Neural crest cell (in vitro differentiated cells): ENCODE measurements at places on chromosomes 16 and 17.

DNA sequence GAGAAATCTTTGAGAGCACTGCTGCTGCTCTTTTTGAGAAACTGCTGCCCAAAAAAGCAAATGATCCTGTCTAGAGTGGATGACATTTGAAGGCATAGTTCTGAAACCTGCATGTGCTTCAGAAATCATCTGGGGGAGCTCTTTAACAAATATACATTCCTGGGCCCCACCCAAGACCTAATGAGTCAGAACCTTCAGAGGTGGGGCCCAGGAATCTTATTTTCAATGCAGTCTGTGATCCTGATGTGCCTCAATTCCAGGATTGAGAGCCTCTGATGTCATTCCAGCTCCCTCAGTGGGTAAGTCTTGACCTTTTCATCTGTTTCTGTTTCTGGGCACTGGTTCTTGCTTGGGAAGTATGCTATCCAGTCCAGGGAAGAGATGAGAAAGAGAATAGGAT, 42.3 kb downstream of the HNF1B start:
- no peak for DNase-seq

DNA sequence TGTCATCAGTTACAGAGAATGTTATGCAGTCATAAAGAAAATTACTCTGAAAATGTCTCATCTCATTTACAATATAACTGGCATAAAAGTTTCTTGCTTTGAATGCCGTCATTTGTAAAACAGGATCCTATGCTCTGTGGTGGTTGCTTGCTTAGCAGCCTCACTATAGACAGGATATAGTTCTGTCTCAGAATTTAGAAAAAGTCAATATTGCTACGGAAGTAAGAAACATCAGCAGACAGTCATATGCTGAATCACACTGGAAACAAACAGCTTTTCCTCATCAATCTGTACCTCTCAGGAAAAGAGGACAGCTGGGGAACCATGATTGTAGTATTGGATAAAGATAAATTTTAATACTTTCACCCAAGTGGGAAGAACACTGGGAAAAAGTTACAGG, 105.5 kb downstream of the MYO1D start:
- no peak for DNase-seq

DNA sequence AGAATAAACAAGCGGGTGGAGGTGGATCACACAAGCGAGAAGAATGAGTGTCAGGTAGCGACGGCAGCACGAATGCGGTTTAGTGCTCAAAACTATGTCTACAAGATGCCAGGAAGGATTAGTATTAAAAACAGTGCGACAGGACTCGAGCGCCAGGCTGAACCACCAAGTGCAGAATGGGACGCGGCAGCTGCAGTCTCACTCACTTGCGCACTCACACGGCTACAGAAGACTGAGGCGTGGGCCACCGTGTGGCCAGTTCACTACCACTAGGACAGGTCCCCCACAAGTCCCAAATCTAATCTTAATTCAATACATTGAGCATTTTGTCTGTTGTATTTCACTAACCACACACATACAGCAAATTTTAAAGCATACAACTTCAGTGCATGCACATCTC, 35.7 kb upstream of the TRAP1 start:
- no peak for DNase-seq

- DNase-seq, result no peak
Measured at GRCh38 chr16:947255-947921, 23.4 kb downstream of the LMF1 start.

DNA sequence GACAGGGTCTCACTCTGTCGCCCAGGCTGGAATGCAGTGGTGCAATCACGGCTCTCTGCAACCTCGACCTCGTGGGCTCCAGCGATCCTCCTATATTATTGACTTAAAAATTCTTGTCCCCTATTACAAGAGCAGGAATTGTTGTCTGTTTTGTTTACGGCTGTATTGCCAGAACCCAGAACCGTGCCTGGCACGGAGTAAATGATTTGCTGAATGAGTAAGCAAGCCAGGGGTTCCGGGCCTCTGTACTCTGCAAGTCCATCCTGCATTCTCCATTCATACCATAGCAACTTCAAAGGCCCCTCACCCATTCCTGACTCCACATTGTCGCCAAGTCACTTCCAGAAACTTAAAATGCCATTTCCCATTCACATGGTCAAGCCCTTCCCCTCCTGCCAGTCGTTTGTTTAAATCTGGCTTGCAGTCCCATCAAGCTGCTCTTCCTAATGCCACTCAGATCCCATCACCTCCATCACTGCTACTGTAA, 6.9 kb downstream of the ADCY9 start:
- DNase-seq, result no peak

- no peak for DNase-seq
Measured at GRCh38 chr17:10415161-10415560, 6.6 kb downstream of the MYH8 start.

- DNase-seq, result no peak
Measured at GRCh38 chr17:29125651-29126050, 54.5 kb downstream of the MYO18A start.

GRCh38 chr17:80599546-80600305, 55.1 kb downstream of the RPTOR start:
- DNase-seq, result no peak

- peak; percentile 84 for DNase-seq
Measured at GRCh38 chr17:45131616-45132319, 547 bp downstream of the PLCD3 start.

DNA sequence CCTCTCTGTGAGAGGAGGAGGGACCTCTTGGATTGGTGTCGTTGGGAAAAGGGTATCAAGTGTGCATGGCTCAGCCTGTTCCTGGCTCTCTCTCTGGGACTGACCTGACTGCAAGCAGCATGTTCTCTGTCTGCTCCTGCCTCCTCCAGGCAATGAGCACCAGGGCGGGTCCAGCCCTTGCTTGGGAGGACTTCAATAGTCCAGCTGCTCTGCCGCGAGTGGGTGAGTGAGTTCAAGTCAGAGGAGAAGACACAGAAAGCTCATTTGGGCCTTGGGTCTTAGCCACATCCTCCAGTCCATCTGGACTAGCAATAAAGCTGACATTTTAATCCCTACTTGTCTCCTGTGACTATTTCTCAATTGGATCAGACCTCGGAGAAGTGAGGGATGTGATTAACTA, 25.2 kb upstream of the TNS4 start:
- DNase-seq, result no peak

GRCh38 chr16:2429771-2430663, 770 bp downstream of the CCNF start:
- DNase-seq, result no peak

- no peak for DNase-seq
Measured at GRCh38 chr16:74268372-74268782, 28.2 kb upstream of the PSMD7 start.

GRCh38 chr17:11772031-11772430, 173.8 kb downstream of the DNAH9 start:
- no peak for DNase-seq

- DNase-seq, result no peak
Measured at GRCh38 chr17:60354223-60354622, 37.7 kb downstream of the USP32 start.

GRCh38 chr17:18224053-18224386, 1.4 kb upstream of the LLGL1 start:
- DNase-seq, result no peak

DNA sequence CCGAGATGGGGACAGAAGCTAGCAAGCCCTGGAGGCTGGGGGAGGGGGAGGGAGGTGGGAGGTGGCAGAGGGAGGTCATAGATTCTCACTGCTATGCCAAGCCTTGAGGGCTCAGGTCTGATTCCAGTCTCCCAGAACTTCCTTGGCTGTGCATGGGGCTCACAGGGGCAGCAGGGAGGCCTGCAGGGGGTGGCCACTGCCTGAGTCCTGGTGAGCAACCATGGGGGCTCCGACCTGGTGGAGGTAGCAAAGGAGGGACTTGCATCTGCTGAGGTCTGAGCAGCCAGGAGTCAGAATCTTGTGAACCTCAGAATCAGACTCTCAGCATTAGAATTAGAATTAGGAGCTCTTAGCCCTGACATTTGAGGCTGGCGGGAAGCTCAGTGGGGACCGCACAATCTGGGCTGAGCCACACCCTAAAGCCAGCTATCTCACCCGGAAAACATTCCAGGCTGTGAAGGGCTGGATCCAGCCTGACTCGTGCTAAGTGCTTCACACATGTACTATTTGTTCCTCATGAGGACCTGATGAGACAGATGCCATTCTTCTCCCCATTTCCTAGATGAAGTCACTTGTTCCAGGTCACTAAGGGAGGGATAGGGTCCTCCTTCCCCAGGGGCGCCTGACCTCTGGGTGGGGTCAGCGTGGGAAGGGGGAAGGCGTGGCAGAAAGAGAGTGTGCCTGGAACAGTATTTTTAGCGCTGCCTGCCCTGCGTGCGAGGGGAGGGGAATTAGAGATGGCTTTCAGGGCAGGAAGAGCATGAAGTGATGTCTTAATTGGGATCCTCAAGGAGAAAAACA, 17.3 kb upstream of the KCNJ12 start:
- no peak for DNase-seq

DNA sequence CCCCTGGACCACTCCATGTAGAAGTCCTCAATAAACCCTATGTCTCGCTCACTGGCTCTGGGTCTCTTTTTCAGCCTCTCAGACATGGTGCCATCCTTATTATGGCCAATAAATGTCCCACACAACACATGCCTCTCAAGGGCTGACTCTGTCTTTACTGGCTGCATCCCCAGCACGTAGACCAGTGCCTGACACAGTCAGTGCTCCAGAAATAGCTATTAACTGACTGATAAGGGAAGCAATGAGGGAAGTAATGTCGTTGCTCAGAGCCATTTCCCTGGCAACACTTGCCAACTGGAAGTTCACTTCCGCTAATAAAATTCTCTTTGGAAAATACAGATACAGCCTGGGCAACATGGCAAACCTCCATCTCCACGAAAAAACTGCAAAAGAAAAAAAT, 19.1 kb upstream of the APOH start:
- DNase-seq, result no peak

DNA sequence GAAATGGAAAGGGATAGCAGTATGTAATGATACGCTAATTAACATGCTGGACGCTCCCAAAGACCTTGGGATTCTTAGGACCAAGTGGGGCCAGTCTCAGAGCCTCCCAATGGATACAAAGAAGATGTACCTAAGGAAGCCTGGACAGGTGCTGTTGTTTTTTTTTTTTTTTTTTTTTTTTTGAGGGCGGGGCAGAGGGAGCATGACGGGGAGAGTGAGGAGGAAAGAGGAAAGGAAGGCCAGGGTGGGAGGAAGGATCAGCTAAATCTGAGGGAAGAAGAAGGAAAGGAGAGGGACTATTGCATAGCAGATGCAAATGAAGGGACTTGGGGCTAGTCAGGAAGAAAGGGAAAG, 2.5 kb downstream of the VAMP2 start:
- DNase-seq, result no peak

GRCh38 chr17:70473049-70473448, 303.7 kb downstream of the KCNJ2 start:
- DNase-seq, result no peak

DNA sequence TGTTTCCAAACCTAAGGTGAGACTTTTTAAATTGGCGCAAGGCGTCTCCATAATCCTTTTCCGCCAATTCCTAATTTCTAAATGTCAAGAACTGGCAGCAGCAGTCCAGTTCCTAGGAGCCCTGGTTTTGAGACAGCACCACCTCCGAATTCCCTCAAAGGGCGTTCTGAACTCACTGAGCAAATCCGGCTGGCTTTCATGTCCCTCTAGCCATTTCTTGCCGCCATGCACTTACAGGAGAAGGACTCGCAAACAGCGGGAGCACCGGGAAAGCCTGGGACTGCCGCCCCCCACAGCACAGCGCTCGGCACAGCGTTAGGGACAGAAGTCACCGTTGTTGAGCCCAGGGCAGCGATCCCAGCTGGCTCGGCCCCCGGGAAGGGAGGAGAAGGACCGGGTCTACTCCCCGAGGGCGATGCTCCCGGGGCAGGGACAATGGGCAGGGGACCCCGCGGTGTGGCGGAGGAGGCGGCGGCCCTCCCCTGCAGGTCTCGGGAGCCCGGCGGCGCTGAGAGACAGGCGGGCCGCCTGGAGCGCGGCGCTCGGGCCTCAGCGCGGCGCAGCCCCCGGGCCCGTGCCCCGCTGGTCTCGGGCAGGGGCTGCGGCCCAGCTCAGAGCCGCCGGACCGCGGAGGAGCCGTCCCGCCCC, 545 bp downstream of the ARHGAP17 start:
- peak; percentile 47 for DNase-seq

DNA sequence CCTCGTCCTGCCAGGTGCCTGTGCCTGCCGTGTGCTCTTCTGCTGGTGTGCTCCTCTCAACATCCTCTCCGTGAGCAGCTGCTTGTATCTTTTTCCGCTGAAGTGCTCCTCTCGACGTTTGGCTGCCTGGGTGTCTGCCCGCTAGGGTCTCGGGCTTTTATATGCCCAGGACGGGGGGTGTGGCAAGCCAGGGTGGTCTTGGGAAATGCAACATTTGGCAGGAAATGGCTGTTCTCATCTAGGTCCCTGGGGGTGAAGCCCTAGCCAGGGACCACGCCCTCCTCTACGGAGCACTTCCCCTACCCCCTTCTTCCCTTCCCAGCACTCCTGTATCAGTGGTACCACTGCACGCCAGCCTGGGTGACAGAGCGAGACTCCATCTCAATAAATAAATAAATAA, 49.4 kb downstream of the IQCK start:
- no peak for DNase-seq

DNA sequence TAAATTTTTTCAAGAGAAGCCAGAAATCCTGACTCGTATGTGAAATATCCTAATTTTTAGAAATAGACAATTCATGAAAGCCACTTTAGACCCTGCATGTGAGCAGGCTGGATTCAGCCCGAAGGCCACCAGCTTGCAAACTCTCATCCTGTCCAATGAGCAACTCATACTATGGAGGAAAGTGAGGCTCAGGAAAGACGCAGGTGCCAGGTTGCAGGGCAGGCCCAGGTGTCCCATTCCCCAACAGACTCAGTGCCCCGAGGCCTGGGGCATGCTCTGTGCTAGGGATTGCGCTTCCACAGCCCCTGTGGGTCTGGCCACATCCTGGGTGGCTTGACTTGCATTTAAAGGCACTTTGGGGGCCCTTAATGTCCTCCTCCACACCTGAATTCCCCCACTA, 16.7 kb upstream of the RASD1 start:
- no peak for DNase-seq

- no peak for DNase-seq
Measured at GRCh38 chr17:5941258-5941657, 128.9 kb upstream of the WSCD1 start.

DNA sequence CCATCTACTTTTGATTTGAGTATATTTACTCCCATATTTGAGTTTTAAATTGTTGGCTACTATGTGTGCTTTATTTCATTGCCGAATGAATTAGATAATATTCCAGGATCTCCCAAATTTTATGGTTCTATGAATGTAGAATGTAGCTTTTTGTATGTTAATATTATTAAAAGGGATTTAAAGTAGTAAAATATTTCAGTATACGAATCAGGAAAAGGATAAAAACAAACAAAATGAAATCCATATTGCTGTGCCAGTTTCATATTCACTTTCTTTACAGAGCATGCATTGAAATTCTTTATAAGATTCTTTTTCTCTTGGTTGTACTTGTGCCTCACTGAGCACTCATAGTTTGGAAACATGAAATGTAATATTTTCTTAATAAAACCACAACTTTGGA, 155.1 kb downstream of the CHD9 start:
- DNase-seq, result no peak

DNA sequence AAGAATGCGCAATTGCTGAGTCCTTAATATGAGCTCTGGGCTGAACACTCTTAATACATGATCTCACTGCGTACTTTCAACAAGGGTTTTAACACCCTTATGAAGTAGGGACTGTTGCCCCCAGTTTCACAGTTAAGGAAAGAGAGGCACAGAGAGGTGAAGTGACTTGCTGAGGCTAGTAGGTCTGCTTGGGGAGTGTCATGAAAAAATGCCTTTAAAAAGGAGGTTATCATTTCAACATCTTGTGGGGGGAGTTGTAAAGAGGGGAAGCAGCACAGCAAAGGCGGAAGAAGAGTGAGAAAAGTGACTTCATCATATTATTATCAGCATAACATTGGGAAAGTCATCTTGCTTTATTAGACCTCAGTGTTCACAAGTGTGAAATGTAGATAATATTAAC, 2.1 kb downstream of the CCL4L2 start:
- no peak for DNase-seq
